Naive B cell (primary cell): ENCODE measurements at places on chromosomes 12 and 14. TPM values are rescaled to one million over a fixed set of nuclear protein-coding genes. Genes with fewer than 3 reads are reported as not detected.

DYNC1H1 gene
- polyA plus RNA-seq: 25.9 TPM

ANKRD9 gene
- polyA plus RNA-seq: 0.08 TPM

TAS2R14 gene
- 0.52 TPM for polyA plus RNA-seq

PZP gene
- not detected for polyA plus RNA-seq

LTB4R2 gene
- 0.60 TPM for polyA plus RNA-seq

- H3K36me3 ChIP-seq: no peaks in the 10 kb centered on the region
- peak overlapping the region; percentile 83 for H3K4me3 ChIP-seq
- no peak overlapping the region for H3K27ac ChIP-seq
- peaks cover 7% of the 10 kb centered on the region for H3K4me1 ChIP-seq
- DNase-seq: no peak
Observed at GRCh38 chr12:98745578-98746391, 100.7 kb downstream of the APAF1 start.

DNA sequence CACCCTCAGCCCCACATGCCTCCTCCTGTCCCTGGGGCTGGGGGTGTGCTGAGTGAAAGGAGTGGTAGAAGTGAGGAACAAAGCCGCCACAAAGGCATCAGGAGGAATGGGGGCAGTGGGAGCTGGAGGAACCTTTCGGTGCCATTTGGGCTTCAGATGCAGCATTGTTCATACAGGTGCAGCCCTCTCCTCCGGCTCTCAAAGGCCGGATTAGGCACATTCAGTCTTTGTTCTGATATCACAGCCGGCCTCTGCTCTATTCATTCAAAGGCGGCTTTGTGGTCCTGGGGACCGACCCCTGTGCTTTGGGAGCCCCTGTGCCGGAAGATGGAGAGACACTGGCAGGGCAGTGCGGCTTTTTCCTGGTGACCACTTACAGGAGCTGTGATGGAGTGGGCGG is 53.2 kb downstream of the SMOC1 start:
- H3K4me1 ChIP-seq: no peaks in the 10 kb centered on the region
- no peaks in the 10 kb centered on the region for H3K36me3 ChIP-seq
- no peak overlapping the region for H3K4me3 ChIP-seq
- DNase-seq: no peak
- H3K27ac ChIP-seq: no peak overlapping the region

GRCh38 chr14:104037903-104038302 is 47.6 kb upstream of the ASPG start:
- H3K4me3 ChIP-seq: no peak overlapping the region
- no peaks in the 10 kb centered on the region for H3K4me1 ChIP-seq
- no peak overlapping the region for H3K27ac ChIP-seq
- no peaks in the 10 kb centered on the region for H3K36me3 ChIP-seq

GRCh38 chr14:67532998-67533753 is at the start of gene PLEKHH1:
TSS of gene PLEKHH1 (plus strand) at chr14:67533290. CDS start at chr14:67541868, 8,578 bp downstream.
- no peak within 1 kb of the TSS for H3K27ac ChIP-seq
- DNase-seq: no peak
- peak within 1 kb of the TSS; percentile 87 for H3K4me3 ChIP-seq
- peaks cover 53% of the 10 kb centered on the region for H3K27me3 ChIP-seq
- no peaks in the 10 kb centered on the region for H3K36me3 ChIP-seq

DNA sequence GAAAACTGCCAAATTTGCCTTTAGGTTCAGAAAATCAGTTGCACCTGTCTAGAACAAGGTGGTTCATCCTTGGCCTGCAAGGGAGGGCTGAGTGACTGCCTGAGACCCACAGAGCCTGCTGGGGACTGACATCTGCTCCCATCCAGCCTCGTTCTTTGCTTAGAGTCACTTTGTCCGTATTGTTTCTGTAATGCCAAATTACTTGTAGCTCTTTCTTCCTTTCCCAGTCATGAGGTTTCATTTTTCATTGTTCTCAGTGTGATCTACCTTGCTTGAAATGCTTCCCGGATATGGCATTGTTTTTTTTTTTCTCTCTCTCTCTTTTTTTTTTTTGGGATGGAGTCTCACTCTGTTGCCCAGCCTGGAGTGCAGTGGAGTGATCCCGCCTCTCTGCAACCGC is 21.3 kb downstream of the TSPAN9 start:
- H3K27ac ChIP-seq: no peak overlapping the region
- peaks cover 14% of the 10 kb centered on the region for H3K4me1 ChIP-seq
- no peak for DNase-seq
- peak overlapping the region; percentile 57 for H3K4me3 ChIP-seq

DNA sequence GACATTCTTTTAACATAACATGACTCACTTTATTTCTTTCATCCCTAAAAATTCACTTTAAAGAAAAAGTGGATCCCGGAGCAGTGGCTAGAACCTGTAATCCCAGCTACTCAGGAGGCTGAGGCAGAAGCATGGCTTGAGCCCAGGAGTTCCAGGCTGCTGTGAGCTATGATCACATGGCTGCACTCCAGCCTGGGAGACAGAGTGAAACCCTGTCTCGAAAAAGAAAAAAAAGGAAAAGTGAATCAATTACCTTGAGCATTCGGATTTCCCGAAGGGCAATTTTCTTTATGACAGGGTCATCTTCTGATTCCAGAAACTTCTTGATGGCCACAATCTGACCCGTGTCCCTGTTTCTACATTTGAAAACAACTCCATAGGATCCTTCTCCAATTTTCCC is 1.2 kb downstream of the CDKL1 start:
- no peaks in the 10 kb centered on the region for H3K27me3 ChIP-seq
- H3K27ac ChIP-seq: no peak overlapping the region
- peaks cover 41% of the 10 kb centered on the region for H3K4me1 ChIP-seq
- DNase-seq: no peak

GRCh38 chr14:49992448-49992847 is 99.6 kb downstream of the ARF6 start:
- no peak for DNase-seq
- H3K36me3 ChIP-seq: peaks cover 6% of the 10 kb centered on the region
- H3K4me1 ChIP-seq: peaks cover 27% of the 10 kb centered on the region
- H3K27me3 ChIP-seq: no peaks in the 10 kb centered on the region
- no peak overlapping the region for H3K4me3 ChIP-seq

DNA sequence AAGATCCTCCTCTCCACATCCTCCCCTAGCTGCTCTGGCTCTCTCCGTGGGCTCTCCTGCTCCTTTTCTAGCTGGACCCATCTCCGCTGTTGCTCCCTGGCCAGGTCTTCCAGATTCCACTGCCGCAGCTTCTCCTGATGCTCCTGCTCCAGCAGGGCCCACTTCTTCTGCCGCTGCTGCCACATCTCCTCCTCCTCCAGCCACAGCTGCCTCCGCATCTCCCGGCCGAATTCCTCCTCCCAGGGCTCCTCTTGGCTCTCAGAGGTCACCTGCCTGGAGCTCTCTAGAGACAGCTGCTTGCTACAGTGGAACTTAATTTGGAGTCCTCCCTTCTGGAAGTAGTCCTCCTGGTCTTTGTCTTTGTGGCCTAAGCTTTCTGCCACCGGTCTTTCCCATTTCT is 5.5 kb downstream of the FAM186B start:
- no peak overlapping the region for H3K4me3 ChIP-seq
- no peaks in the 10 kb centered on the region for H3K27me3 ChIP-seq
- H3K4me1 ChIP-seq: peaks cover 10% of the 10 kb centered on the region
- no peak overlapping the region for H3K27ac ChIP-seq
- DNase-seq: no peak
- H3K36me3 ChIP-seq: no peaks in the 10 kb centered on the region

DNA sequence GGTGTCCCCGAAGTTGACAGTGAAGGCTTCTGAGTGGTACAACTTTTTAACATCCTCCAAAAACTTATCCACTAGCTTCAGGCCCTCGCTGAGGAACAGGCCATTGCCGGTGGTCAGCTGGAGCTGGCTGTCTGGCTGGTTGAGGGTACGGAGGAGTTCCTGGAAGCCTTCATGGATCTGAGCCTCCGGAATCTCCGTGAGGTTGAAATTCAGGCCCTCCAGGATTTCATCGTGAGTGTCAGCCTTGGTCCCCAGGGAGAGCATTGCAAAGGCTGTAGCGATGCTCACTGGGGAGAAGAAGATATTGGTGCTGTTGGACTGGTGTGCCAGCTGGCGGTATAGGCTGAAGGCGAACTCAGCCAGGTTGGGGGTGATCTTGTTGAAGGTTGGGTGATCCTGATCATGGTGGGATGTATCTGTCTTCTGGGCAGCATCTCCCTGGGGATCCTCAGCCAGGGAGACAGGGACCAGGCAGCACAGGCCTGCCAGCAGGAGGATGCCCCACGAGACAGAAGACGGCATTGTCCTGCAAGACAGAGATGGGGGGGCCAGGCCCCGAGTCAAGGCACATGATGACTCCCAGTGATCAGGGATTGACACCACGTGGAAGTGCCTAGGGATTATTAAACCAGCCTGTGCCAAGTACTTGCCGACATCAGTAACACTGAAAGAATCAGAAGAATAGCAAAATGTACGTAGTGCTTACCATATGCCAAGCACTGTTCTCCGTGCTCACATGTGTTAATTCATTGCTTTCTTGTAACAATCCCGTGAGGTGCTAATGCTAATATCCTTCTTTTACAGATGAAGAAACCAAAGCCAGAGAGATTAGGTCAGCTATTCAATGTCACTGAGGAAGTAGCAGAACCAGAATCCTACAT is 5.4 kb downstream of the SERPINA1 start:
- DNase-seq: no peak
- H3K27me3 ChIP-seq: no peaks in the 10 kb centered on the region
- no peaks in the 10 kb centered on the region for H3K4me1 ChIP-seq
- no peaks in the 10 kb centered on the region for H3K36me3 ChIP-seq

- H3K4me3 ChIP-seq: no peak overlapping the region
- peaks cover 8% of the 10 kb centered on the region for H3K36me3 ChIP-seq
- no peak overlapping the region for H3K27ac ChIP-seq
- H3K4me1 ChIP-seq: peaks cover 37% of the 10 kb centered on the region
- no peaks in the 10 kb centered on the region for H3K27me3 ChIP-seq
Observed at GRCh38 chr12:46267825-46268582, 839 bp downstream of the SLC38A1 start.

- H3K36me3 ChIP-seq: peaks cover 13% of the 10 kb centered on the region
- no peak for DNase-seq
- no peak overlapping the region for H3K4me3 ChIP-seq
- peak overlapping the region; percentile 85 for H3K27ac ChIP-seq
Observed at GRCh38 chr14:73325063-73325462, 87.8 kb downstream of the PAPLN start.

DNA sequence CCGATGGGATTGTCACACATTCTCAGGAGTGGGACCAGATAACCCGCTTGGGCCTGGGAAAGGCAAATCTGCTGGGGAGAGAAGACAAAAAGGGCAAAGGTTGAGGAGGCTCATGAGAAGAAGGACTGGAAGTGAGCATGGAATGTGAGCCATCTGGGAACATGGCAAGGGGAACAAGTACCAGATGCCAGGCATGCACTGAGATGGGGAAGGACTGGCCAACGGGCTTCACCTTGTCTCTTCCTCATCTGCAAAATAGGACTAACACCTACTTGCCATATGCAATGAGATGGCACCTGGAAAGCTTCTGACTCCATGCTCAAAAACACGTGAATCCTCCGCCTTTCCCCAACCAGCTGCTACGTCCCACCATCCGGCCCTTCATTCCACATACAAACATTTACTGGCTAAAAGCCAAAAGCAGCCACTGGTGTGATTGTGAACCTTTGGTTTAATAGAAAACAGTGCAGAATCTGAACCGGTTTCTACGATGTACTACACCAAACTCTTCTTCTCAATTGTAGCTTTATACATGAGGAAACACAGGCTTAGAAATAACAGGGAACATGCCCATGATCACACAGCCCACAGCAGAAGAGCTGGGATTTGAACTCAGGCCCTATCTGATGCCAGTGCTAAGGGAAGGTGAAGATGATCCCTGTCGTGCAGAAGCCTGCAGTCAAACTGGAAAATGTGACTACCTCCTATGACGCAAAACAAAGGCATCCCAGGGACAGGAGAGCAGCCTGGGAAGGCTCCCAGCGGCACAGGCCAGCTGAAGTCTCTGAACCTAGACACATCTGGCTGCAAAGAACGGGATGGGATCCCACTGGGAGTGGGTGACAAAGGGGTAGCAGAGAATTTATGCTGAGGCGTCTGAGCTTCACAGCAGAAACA is 112.1 kb downstream of the TTC7B start:
- DNase-seq: no peak
- no peaks in the 10 kb centered on the region for H3K4me1 ChIP-seq
- H3K36me3 ChIP-seq: no peaks in the 10 kb centered on the region
- no peak overlapping the region for H3K4me3 ChIP-seq

- H3K36me3 ChIP-seq: peaks cover 8% of the 10 kb centered on the region
- H3K4me3 ChIP-seq: no peak overlapping the region
- H3K27ac ChIP-seq: peak overlapping the region; percentile 98
- H3K4me1 ChIP-seq: peaks cover 35% of the 10 kb centered on the region
- no peaks in the 10 kb centered on the region for H3K27me3 ChIP-seq
Observed at GRCh38 chr14:64191756-64192155, 102.4 kb downstream of the ESR2 start.
